ENCODE measurements at places on chromosomes 16 and 17.

DNA sequence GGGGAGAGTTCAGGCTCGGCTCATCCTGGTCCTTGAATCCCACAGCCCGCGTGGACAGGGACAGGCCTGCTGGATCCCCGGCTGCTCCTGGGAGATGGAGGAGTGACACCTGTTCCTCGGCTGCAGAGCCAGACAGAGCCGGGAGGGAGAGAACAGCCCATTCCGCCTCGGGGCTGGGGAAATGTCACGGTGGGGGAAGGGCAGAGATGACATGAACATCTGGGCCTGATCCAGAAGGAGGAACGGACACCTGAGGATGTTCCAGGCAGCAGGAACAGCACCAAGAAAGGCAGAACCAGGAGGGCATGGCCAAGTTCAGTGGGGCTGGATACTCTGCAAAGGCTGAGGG lies 2.1 kb downstream of the ZNF764 start:
- no peak for DNase-seq

DNA sequence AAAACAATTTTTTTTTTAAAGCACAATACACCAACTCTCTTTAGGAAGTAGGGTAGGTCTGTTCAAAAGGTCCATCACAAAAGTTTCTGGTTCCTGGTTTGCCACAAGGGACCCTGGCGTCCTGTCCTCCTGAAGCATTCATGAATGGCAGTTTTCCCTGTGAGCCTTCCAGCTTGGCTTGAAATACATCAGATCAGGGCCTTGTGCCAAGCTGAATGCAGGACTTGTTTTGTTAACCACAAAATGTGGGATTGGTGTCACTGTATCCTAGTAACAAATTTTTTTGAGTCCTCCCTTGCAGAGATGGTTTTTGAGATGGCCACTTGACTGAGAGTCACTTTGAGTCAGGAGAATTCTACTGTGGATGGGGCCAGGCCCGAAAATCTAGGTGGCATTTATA lies 3.9 kb downstream of the GNAO1 start:
- DNase-seq, result no peak

- DNase-seq, result no peak
Observed at GRCh38 chr17:83124871-83125514, 45.6 kb downstream of the METRNL start.

GRCh38 chr17:10186771-10187410 lies 11.5 kb downstream of the GAS7 start:
- no peak for DNase-seq

Data from NCI-H1417 treated with DMSO at 0.1 percent for 48 hours (cell line).